Ecto neural progenitor cell (in vitro differentiated cells): ENCODE measurements at places on chromosomes 4 and X.

DNA sequence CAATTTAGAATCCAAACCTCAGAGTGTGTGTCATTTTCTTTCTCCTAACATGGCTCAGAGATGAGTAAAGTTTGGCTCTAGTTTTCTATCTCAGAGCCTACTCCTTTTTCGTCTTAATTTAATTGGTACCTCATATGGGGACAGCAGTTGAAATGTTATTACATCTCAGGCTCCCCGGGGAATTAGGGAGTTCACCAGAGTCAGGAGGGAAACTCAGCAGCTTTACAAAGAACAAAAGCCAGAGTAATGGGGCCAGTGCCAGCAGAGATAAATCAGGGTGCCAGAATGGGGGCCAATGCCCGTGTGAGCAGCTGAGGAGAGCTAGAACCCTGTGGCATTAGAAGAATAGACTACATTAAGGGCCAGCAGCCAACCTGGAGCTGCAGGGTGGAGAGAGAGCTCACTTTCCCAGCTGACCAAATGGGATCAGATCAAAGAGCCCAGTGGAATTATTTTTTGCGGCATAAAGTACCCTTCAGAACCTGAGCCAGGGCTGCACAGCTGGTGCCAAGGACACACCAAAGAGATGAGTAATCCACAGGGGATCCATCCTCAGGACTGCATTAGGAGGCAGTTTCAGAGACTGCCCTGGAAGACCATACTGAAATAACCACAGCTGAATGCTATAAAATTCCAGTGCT lies 207.1 kb upstream of the DKK2 start:
- DNase-seq, result no peak

- DNase-seq, result no peak
These were observed 147.2 kb downstream of the SPCS3 start for GRCh38 chr4:176467001-176467400.

GRCh38 chr4:152810715-152811287 lies 31.0 kb downstream of the ARFIP1 start:
- DNase-seq, result no peak

GRCh38 chr4:101600287-101600686 lies 190.2 kb upstream of the BANK1 start:
- DNase-seq, result no peak

GRCh38 chrX:78643096-78643495 lies 16.0 kb downstream of the RTL3 start:
- DNase-seq, result no peak

- DNase-seq, result no peak
These were observed 12.6 kb upstream of the JADE1 start for GRCh38 chr4:128796934-128797333.

DNA sequence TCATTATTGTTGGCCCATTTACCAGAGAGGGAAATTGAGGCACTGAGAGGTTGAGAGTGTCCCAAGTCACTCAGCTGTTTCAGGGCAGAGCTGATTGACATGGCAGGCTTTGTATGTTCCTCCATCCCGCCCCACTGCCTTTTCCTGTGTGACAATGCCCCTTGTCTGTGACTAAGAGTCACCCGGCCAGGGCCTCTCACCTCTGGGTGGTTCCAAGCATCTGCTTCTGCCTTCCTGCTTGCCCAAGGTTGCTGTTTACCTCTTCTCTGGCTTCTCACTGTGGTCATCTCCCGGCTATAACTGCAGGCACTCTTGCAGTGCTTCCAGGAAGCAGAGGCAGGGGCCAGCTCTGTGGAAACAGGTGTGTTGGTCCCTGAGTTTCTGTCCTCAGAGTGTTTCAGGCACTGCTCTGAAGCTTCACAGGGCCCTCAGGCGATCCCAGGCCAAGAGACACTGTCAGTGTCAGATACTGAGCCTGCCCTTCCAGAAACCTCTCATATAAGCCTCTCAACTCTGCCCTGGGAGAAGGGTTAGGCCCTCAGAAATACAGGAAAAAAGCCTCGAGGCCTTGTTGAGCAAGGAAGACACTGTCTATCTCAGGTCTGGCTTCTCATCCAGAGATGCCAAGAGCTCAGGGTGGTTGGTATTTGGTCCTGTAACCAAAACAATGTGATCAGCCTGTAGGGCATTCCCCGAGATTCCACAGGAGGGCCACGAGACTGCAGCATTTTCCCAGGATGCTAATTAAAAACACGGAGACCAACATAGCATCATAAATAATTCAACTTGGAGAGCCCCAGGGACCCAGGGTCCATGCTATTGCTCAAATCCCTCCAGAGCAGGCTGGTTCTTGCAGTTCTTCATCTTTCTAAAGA lies 42.0 kb upstream of the PROM1 start:
- DNase-seq, result no peak

- DNase-seq, result no peak
These were observed 128.1 kb downstream of the COL25A1 start for GRCh38 chr4:109174224-109174953.

GRCh38 chrX:147217334-147217733 lies 402.8 kb upstream of the CXorf51A start:
- no peak for DNase-seq

- DNase-seq, result no peak
These were observed 70.2 kb upstream of the AFAP1 start for GRCh38 chr4:8009710-8010511.

- no peak for DNase-seq
These were observed 52.2 kb downstream of the FRYL start for GRCh38 chr4:48727666-48728459.

DNA sequence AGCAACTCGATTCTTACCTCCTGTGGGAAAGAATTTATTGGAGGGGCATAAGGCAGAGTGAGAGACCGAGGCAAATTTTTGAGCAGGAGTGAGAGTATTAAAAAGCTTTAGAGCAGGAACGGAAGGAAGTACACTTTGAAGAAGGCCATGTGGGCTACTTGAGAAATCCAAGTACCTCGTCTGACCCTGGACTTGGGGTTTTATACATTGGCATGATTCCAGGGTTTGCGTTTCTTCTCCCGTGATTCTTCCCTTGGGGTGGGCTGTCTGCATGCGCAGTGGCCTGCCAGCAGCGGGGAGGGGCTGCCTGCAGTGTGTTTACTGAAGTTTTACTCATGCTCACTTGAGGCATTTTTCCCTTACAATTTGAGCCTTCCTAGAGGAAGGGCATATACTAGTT lies 3.4 kb downstream of the GALNT7 start:
- DNase-seq, result no peak

DNA sequence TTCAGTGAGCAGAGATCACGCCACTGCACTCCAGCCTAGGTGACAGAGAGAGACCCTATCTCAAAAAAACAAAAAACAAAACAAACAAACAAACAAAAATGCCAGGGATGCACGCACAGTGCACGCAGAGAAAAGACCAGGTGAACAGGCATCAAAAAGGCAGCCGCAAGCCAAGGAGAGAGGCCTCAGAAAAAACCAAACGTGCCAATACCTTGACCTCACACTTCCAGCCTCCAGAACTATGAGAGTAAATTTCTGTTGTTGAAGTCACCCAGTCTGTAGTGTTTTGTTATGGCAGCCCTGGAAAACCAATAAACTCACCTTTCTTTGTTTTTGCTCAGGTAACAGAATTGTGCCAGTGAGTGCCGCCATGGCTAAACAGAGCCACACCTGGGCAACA lies 66.0 kb downstream of the CHRNA9 start:
- no peak for DNase-seq

GRCh38 chr4:997375-998071 lies 4.3 kb upstream of the SLC26A1 start:
- no peak for DNase-seq

GRCh38 chr4:186669735-186670134 lies 53.9 kb downstream of the FAT1 start:
- no peak for DNase-seq
